Suppressor macrophage (primary cell): ENCODE measurements at places on chromosomes 12 and 14.

GRCh38 chr12:3341594-3341993 is 149.4 kb upstream of the PRMT8 start:
- no peak for DNase-seq

DNA sequence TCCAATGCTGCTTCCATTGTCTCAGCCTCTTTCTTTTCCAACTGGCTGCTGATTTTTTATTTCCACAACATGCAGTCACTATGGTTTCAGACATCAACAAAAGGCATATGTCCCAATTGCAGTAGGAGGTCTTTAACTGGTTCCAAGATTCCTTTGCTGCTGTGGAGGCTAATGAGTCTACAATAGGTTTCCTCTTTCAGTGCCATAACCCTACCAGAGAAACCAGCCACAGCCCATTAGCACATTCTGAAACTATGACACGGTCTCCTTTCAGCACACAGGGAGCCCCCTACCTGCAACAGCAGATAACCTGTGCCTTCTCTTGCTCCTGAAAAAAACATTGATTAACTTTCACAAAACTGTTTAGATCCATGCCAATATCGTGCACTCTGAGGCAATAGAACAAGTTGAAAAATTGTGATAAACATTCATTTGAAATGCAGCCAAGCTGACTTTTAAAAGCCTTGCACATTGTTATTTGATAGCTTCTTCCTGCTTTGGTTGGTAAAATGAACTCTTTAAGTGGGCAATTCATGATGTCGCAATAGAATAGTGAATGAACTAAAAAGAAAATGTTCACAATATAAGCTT is 32.4 kb downstream of the PLEKHG7 start:
- peak; percentile 16 for DNase-seq

DNA sequence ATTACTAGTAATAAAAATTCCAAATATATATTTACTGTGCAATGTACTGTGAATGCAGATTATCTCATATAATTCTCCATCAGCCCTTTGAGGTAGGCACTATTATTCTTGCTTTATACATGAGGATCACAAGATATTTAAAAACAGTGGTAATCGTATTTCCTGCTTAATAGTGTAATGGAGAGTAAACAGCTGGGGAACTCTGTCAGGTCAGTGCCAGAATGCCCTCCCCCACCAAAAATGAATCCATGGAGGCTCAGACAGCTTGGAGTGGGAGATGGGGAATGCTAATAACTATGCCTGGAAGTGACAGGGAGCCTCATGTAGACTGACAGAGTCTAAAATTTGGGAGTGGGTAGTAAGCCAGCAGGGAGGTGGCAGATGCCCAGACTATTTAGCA is 153.6 kb downstream of the PAH start:
- DNase-seq = no peak

- DNase-seq = no peak
These were observed 233.3 kb downstream of the CCDC59 start for GRCh38 chr12:82124711-82125380.

DNA sequence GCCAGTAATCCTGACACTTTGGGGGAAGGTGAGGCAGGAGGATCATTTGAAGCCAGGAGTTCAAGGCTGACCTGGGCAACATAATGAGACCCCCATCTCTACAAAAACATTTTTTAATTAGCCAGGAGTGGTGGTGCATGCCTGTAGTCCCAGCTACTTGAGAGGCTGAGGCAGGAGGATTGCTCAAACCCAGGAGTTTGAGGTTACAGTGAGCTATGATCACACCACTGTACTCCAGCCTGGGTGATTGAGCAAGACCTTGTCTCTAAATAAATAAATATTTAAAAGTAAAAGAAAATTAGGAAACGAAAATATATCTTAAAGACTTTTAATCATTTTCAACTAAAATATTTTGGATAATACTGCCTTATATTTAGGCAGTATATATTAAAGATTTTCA is 25.9 kb downstream of the CKB start:
- DNase-seq = no peak

- DNase-seq = no peak
These were observed 65.4 kb upstream of the SAV1 start for GRCh38 chr14:50733494-50733893.

- DNase-seq = no peak
These were observed 245.0 kb downstream of the CHST11 start for GRCh38 chr12:104701756-104702155.

DNA sequence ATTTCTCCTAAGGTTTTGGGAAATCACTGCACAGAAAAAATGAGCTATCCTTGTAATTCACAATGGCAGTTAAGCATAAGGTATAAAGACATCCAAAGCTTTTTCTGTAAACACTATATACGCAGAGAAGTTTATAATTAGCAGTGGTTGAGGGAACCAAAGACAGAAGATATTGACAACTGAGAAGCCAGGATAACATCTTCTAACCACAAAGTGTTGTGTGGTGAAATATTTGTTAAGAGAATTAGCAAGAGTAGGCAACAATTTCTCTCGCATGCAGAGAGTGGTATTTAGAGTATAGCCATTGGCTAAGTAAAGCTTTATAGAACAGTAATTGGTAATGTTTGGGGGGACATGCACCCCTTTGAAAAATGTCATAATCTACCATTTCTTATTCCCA is 123.7 kb upstream of the USP15 start:
- DNase-seq = no peak

- DNase-seq = no peak
These were observed 161.6 kb downstream of the PIK3C2G start for GRCh38 chr12:18422871-18423270.

DNA sequence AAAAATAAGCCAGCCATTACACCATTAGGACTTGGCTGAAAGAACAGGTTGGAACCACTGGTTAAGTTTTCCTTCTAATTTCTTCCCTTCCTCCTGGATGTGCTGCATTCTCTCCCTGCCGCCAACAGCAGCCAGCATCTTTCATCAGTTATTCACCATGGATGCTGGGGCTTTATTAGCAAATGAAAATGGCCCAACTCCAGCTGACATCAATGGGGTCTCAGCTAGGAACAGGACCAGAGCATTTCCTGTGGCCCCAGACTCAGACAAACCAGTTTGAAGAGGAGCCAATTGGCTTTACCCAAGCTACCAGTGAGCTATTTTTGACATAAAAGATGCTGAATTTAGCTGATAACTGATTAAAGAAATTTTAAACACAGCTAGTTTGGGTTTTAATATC is 26.0 kb upstream of the TBX5 start:
- DNase-seq = no peak

DNA sequence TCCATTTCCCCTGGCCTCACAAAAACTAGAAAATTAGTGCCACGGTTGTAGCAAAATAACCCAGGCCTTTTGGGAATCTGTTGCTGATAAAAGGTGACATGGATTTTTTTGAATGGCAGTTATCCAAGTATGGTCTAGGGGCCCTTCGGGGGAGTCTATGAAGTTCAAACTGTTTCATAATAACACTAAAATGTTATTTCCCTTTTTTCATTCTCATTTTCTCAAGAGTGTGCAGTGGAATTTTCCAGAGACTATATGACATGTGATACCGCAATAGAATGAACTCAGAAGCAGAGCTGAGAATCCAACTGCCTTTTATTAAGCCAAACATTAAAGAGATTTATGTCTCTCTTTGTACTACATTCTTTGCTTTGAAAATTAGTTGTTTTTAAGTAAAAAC is 26.9 kb downstream of the GSTZ1 start:
- DNase-seq = peak; percentile 82

DNA sequence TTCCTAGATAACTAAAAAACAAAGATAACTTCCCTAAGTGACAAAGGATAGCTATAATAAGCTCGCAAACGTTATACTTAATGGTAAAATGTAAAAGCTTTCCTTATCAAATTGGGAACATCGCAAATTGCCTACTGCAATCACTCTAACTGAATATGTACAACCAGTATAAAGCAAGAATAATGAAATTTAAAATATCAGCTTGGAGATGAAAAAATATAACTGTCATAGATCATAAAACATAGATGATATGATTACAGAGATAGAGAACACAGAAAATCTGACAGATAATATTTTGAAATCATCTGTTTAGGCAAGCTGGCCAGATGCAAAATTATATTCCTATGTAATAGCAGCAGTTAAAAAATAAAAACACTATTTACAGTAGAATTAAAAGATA is 64.0 kb downstream of the BCAT1 start:
- no peak for DNase-seq

GRCh38 chr14:104688505-104689108 is 811 bp upstream of the INF2 start:
- peak; percentile 25 for DNase-seq

DNA sequence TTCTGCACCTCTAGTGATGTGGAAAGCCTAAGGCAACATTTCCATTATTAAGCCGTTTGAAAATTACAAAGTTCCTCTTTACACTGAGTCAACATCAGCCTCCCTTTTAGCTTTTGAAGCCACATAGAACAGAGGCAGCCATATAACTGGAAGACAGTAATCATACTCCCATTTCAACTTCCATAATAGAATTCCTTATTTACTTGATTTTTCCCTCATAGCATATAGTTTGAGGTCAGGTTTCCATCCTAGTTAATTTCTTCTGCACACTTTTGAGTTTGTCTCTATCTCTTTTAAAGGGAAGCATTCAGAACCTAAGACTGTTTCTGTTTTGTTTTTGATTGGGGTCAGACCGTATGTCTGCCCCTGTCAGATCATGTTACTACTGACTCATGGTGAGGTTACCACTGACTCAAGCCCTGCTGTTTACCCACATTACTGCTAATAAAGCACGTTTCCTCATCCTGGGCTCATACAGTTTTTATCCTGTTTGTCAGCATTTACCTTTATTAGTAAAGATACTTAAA is 161.0 kb downstream of the SLC38A4 start:
- peak; percentile 75 for DNase-seq

GRCh38 chr12:286531-287300 is 24.1 kb upstream of the SLC6A13 start:
- DNase-seq = no peak

- no peak for DNase-seq
These were observed 16.9 kb downstream of the CDKN1B start for GRCh38 chr12:12734054-12734453.

DNA sequence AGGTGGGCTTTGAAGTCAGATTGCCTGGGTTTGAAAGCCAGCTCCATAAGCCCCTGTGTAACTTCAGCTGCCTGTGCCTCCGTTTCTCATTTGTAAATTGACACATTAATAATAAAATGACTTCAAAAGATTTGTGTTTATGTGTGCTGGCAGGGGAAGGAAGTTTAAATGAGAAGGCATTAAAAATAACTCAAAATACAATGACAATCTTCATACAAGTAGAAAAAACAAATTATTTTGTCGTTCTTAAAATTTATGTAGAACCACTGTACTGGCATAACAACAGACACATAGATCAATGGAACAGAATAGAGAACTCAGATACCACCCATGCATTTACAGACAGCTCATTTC is 83.0 kb downstream of the PPM1A start:
- DNase-seq = no peak

DNA sequence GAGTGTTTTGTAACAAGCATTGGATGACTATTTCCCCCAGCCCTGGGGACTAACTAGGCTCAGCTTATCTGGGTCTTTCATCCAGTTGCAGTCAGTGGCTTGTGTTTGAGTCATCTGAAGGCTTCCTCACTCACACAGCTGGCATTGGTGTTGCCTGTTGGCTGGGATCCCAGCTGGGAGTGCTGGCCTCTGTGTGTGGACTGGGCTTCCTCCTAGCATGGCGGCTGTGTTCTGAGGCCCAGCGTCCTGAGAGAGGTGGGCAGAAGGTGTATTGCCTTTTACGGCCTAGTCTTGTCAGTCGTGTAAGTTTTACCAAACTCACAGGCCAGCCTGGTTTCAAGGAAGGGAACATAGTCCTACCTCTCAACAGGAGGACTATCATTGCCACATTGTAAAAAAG is 28.3 kb upstream of the PPP2R5C start:
- peak; percentile 59 for DNase-seq

- no peak for DNase-seq
These were observed 2.5 kb downstream of the CARMIL3 start for GRCh38 chr14:24054324-24054641.

GRCh38 chr14:68955851-68956179 is 23.3 kb downstream of the ACTN1 start:
- DNase-seq = no peak
